ENCODE measurements at places on chromosomes 12 and 14.

DNA sequence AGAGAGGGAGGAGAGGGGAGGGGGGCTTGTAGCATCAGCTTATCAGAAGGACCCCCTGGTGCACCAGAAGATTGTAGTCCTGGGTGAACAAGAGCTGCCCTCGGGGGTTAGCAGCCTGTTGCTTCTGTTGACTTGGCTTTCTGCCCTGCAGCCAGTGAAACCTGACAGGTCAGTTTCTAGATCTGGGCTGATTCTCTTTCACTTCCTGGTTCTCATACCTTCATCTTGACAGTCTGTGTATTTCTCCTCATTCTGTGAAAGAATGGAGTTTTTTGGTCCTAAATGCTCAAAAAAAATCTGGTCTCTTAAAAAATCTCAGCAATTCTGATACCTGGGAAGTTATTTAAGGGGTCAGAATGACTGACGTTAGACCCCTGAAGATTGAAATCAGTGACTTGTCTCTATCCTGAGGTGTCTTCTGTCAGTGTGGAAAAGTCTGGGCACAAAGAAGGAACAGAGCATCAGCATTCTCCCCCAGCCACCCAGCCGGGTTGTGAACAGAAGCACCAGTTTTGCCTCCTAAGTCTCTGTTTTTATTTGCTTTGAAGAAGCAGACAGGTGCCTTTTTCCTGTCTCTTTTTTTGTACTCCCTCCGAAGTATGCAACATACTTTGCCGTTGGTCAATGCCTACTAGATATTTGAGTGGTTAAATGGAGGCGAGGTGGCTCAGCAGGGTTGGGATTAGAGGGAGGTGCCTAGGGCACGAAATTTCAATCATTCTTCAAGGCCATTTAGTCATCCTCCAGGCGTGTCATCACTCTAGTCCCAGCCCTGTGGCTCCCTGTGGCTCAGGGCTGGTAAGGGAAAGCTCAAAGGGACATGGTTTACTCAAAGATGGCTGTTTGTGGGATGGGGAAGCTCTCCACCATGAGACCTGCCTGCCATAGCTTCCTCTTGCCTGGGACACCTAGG lies 24.0 kb downstream of the TTC9 start:
- no peak for DNase-seq

- DNase-seq = no peak
Observed at GRCh38 chr14:20934148-20934762, 21.0 kb upstream of the RNASE2 start.

DNA sequence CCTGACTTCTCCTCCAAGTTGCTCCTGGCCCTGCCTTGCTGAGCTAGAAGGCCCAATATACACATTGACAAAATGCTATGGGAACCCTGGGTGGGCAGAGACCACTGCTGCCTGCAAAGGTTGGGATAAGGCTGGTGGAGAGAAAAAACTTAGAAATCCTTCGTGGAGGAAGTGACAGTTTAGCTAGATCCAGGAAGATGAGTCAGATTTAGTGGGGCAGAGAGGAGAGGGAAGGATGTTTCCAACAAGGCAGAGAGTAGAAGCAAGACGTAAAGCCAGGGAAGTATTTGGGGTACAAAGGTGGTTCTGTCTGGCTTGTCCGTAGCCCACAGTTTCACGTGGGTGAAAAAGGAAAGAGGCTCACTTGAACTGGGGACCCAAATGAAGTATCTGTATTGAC lies 69.0 kb upstream of the CLMN start:
- DNase-seq = no peak

DNA sequence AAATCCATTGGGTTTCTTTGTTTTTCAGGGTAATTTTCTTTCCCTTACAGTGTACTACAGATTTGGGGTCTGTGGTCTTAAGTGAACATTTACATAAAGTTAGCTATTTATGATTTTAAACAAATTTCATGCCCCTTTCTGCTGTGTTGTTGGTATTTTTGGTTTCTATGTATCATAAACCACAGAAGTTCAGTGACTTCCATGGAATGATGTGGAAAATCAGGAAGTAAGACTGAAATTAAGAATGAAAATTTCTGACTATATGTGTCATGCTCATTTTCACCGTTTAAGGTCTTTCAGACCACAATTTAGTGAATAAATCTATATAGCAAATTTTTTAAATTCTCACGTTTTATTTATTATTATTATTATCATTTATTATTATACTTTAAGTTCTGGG lies 31.7 kb downstream of the ETV6 start:
- no peak for DNase-seq

DNA sequence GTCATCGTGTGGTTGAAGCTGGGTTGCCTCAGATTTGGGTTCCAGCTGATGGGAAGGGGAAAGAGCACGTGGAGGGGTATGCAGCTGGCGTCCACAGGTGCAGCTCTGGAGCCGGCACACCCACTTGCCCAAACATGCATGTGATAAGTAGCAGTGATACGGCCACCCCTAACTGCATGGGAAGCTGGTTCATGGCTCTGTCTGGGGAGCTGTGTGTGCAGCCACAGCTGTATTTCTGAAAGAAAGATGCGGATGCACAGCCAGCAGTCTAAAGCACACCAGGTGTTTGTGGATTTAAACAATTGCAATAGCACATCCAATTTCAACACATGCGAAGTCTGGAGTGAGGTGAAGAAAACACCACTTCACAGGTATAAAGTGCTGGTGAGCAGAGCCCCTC lies 181.4 kb downstream of the EFCAB11 start:
- DNase-seq = no peak

GRCh38 chr12:100528471-100529127 lies 44.9 kb upstream of the GAS2L3 start:
- DNase-seq = no peak

- DNase-seq = no peak
Observed at GRCh38 chr12:121025442-121026226, 9.3 kb upstream of the C12orf43 start.

- no peak for DNase-seq
Observed at GRCh38 chr12:51318846-51319599, 5.0 kb downstream of the BIN2 start.

DNA sequence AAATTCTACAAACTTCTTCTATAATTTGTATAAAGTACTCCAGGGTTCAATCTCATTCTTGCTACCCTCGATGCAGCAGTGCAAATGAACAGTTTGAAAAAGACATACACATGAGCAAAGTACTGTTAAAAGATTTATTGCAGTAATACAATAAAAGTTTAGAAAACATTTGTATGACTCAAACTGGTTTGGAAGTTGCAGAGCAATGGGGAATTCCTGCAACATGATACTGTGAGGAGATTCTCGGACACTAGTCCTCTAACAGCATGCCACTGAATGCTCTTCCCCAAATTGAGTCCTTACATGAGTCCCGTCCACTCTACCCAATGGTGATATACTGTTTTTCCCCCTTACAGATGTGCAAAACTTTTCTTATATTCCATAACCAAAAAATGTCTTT lies 45.4 kb downstream of the ATG14 start:
- no peak for DNase-seq

GRCh38 chr14:52363961-52364360 lies 49.8 kb downstream of the PTGER2 start:
- DNase-seq = no peak

- no peak for DNase-seq
Observed at GRCh38 chr12:50937653-50938052, 14.7 kb upstream of the HIGD1C start.

DNA sequence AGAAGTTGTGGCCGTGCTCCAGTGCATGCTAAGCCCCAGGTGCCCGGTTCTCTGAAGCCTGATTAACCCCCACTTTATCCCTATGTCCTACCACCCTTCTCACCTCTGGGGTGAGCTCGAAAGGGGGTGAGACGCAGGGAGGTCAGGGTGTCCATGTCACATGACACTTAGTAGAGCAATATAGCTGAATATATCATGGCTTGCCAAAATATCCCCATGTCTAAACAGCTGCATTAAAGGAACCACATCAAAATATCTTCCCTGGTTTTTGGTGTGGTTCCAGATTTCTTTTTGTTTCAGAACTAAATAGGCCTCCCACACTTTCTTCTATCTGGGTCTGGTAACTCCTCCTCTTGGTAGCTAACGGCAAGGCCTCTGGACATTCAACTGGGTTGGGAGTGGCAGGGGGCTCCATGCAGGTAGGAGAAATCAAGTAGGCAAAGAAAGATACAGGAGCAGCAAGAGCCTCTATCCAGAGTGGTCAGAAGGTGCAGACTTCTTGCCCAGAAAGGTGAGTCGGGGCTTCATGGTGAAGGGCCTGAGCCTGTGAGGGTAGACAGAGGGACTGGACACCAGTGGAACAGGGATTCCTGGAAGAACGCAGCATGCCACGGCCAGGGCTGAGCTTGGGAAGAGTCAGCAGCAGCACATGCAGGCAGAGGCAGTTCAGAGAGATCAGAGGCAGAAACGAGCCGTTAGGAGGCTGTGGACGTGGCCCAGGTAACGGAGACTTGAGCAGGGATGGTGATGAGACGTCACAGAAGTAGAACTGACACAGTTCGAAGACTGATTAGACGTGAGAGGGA lies 202.8 kb upstream of the DIO3 start:
- DNase-seq = no peak

DNA sequence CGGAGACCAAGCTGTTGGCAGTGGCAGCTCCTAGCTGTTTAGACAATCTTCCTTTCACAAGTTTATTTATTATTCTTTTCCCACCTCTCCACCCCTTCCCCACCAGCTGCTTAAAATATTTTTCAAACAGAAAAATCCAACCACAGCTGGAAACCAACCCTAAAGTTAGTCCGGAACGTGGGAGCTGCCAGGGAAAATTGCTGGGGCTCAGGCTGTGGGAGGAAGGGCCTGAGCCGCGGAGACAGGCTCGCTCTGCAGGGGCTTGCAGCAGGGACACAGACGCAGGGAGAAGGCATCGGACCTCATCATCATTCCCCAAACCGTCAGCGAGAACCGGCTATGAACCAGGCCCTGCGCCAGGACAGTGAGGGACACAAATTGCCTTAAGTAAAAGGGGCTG lies 16.1 kb upstream of the TMEM106C start:
- no peak for DNase-seq

- DNase-seq = no peak
Observed at GRCh38 chr12:40075458-40075857, 30.4 kb downstream of the SLC2A13 start.

- no peak for DNase-seq
Observed at GRCh38 chr12:64696080-64696741, 63.0 kb downstream of the GNS start.

GRCh38 chr12:121781484-121781997 lies 11.9 kb downstream of the RHOF start:
- no peak for DNase-seq

DNA sequence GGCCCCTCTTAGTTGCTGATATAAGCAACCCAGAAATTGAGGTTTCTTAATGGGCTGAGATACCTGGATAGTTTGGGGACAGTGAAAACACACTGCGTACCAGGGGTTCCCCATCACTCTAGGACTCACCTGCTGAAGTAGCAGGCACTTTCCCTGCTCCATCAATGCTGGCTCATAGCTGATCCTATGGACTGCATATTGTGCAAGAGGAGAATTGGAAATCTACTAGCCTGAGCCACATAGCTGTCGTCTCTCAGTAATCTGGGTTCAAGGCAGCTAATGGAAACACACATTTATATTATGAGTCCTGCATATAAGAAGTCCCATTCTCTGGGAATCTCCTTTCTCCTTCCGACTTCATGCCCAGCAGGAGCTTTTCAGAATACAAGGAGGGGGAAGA lies 7.3 kb upstream of the DUSP6 start:
- DNase-seq = no peak

DNA sequence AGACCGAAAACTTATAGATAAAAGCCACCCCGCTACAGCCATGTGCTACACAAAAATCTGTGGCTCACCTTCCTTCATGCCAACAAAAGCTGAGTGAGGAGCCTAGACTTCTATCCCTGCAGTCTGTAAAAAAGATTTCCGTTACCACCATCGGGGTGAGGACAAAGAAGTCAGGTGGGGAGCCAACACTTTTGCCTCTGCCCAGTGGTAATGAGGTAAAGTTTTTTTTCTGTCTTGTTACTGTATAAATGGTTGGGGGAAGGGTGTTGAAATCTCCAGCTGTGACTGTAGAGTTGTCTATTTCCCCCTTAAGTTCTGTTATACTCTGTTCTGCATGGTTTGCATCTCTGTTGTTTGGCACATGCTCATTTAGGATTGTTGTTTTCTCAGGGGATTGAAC lies 707.8 kb downstream of the FLRT2 start:
- no peak for DNase-seq

GRCh38 chr12:60760965-60761364 lies 1165.1 kb downstream of the SLC16A7 start:
- DNase-seq = no peak

DNA sequence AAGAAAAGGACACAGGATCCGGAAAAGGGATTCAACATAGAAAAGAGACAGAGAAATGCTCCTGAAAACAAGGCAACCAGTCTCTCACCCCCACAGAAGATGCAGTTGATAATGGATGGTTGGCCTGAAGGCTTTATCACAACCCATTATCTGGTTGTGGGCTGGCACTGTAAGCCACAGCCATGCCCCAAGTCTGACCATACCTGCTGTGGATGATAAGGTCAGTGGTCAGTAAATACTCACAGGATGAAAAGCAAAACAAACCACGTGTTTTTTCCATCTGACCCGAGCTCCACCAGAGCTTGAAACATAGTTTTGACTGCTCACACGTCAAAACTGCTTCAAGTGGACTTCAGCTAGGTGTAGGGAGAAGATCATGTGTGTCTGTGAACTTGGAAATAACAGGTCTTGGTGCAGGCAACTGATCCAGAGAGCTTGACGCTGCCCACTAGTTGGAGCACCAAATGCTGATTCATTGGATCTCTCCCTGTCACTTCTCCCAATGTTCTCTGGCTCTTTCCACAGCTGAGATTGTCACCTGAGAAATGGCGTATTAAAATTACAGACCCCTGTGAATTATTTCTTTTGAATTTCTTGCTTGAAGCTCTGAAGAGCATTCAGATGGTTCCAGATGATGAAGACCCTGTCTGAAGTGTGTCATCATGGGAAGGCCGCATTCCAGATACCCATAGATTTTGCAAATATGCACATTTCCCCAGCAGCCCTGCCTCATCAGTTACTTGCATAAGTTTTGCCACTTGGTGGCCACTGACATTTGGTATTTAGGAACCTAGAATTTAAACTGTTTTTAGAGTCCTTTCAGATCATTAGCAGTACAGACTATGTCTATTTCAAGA lies 8.5 kb downstream of the TMEM233 start:
- no peak for DNase-seq

- no peak for DNase-seq
Observed at GRCh38 chr12:121223292-121224285, 13.7 kb downstream of the P2RX4 start.

- DNase-seq = no peak
Observed at GRCh38 chr14:105502446-105503295, 11.6 kb downstream of the TEDC1 start.
